Tibial nerve (tissue), 4 donors: ENCODE measurements at places on chromosomes 6 and 20.

- no peak overlapping the region for H3K4me3 ChIP-seq
- no peaks in the 10 kb centered on the region for H3K4me1 ChIP-seq
- no peaks in the 10 kb centered on the region for H3K27me3 ChIP-seq
Measured at GRCh38 chr6:108966855-108967755, 118.9 kb downstream of the ARMC2 start.

DNA sequence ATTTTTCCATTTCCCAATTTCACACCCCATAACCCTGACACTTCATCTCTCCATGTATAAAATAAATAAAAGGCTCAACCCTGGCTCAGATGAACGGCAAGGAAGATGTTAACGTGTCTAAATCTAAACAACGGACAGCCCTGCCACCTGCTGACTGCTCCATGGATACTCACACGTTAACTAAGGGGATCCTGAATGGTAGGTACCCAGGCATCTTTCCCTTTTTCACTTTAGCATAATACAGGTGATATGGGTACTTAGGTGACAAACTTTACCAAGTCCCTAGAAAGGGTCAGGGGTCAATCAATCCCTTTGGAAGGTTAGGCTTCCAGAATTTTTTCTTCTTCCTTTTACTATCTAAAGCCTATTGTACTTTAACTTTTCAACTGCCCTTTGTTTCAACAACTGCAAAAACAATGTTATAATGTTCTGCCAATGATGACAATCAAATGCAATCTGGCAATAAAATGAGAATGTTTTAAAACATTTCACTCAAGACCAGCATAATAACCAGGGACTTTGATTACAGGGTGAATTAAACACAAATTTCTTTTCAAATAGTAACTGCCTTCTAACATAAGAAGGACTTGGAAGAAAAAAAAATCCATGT lies 52.4 kb upstream of the IPCEF1 start:
- peak overlapping the region; percentile 88 for H3K27ac ChIP-seq
- no peaks in the 10 kb centered on the region for H3K36me3 ChIP-seq
- DNase-seq = no peak
- no peaks in the 10 kb centered on the region for H3K27me3 ChIP-seq

GRCh38 chr6:166776571-166776970 lies 149.5 kb upstream of the RPS6KA2 start:
- no peaks in the 10 kb centered on the region for H3K4me1 ChIP-seq
- H3K36me3 ChIP-seq = no peaks in the 10 kb centered on the region
- H3K4me3 ChIP-seq = no peak overlapping the region
- no peak for DNase-seq
- no peaks in the 10 kb centered on the region for H3K27me3 ChIP-seq

GRCh38 chr6:76861403-76861802 lies 601.9 kb downstream of the HTR1B start:
- no peak overlapping the region for H3K27ac ChIP-seq
- no peaks in the 10 kb centered on the region for H3K27me3 ChIP-seq
- no peaks in the 10 kb centered on the region for H3K4me1 ChIP-seq
- no peak for DNase-seq

GRCh38 chr6:29757282-29757681 lies 34.0 kb downstream of the HLA-F start:
- no peak overlapping the region for H3K27ac ChIP-seq
- H3K27me3 ChIP-seq = no peaks in the 10 kb centered on the region
- no peaks in the 10 kb centered on the region for H3K36me3 ChIP-seq

- no peak overlapping the region for H3K27ac ChIP-seq
- H3K4me3 ChIP-seq = no peak overlapping the region
- H3K27me3 ChIP-seq = no peaks in the 10 kb centered on the region
- H3K4me1 ChIP-seq = no peaks in the 10 kb centered on the region
- DNase-seq = no peak
Measured at GRCh38 chr6:119129968-119130484, 51.6 kb upstream of the FAM184A start.

DNA sequence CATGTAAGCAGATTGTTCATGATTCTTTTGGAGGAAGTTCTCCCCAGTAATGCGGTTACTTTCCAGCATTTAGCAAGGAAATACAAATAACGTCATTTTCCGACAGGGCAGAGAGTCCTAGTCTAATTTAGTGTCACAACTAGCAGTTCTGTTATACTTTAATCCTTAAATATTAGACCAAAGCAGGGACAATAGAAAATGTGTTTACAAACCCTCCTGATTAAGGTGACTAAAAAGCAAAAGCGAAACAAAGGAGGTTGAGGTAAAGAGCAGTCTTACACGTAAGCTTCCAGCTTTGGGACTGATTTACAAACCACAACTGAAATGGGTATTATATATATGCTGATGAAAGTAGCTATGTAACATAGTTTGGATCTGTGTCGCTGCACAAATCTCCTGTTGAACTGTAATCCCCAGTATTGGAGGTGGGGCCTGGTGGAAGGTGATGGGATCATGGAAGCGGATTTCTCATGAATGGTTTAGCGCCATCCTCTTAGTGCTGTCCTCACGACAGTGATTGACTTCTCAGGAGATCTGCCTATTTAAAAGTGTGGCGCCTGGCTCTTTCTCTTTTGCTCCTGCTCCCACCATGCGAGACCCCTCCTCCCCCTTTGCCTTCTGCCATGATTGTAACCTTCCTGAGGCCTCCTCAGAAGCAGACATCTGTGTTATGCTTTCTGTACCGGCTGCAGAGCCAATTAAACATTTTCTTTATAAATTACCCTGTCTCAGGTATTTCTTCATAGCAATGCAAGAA lies 81.9 kb downstream of the PLCB1 start:
- H3K4me3 ChIP-seq = no peak overlapping the region
- no peak overlapping the region for H3K27ac ChIP-seq
- DNase-seq = no peak
- H3K36me3 ChIP-seq = no peaks in the 10 kb centered on the region
- H3K4me1 ChIP-seq = peaks cover 23% of the 10 kb centered on the region
- H3K27me3 ChIP-seq = no peaks in the 10 kb centered on the region

DNA sequence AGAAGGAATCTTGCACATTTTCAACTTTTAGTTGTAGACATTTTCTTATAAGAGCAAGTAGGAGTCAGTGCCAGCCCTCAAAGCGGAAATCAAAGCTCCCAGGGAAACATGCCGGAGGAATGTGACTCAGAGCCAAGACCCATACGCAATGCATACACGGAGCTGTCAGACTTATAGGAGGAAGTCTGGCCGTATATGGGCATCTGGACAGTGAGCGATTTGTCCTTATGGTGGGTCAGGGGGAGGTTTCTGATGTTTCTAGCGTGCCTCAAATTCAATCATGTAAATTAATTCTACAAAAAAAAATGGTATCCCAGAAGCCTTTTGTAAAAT lies 3.6 kb upstream of the CCN2 start:
- peak overlapping the region; percentile 17 for H3K27ac ChIP-seq
- no peaks in the 10 kb centered on the region for H3K27me3 ChIP-seq
- no peaks in the 10 kb centered on the region for H3K4me1 ChIP-seq
- DNase-seq = peak; percentile 28
- H3K36me3 ChIP-seq = no peaks in the 10 kb centered on the region
